ENCODE measurements at places on chromosomes 6 and 20.

DNA sequence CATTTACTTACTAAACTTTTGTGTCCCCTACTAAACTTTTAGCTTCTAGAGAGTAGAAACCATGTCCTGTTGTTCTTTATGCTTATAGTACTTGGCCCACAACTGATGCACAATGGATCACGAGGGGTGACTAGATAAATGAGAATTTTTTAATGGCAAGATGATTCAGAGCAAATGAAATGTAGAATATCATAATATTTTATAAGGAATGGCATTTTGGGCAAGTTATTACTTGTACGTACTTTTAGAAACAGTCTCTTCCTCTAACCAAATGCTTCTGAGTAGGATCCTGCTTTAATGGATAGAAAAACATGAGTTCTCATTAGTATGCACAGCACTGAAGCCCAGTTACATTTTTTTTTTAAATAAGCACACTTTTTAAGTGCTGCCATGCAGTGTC, 336.3 kb downstream of the NRN1 start:
- no peak for DNase-seq

GRCh38 chr6:43645613-43645964, 753 bp downstream of the RSPH9 start:
- no peak for DNase-seq

GRCh38 chr6:170019818-170020583, 268.6 kb downstream of the ERMARD start:
- no peak for DNase-seq

GRCh38 chr20:46549188-46549972, 1.1 kb downstream of the OCSTAMP start:
- DNase-seq, result no peak

- DNase-seq, result no peak
Observed at GRCh38 chr20:41533537-41534136, 84.5 kb downstream of the CHD6 start.

- DNase-seq, result no peak
Observed at GRCh38 chr6:152554851-152555250, 82.3 kb downstream of the SYNE1 start.

DNA sequence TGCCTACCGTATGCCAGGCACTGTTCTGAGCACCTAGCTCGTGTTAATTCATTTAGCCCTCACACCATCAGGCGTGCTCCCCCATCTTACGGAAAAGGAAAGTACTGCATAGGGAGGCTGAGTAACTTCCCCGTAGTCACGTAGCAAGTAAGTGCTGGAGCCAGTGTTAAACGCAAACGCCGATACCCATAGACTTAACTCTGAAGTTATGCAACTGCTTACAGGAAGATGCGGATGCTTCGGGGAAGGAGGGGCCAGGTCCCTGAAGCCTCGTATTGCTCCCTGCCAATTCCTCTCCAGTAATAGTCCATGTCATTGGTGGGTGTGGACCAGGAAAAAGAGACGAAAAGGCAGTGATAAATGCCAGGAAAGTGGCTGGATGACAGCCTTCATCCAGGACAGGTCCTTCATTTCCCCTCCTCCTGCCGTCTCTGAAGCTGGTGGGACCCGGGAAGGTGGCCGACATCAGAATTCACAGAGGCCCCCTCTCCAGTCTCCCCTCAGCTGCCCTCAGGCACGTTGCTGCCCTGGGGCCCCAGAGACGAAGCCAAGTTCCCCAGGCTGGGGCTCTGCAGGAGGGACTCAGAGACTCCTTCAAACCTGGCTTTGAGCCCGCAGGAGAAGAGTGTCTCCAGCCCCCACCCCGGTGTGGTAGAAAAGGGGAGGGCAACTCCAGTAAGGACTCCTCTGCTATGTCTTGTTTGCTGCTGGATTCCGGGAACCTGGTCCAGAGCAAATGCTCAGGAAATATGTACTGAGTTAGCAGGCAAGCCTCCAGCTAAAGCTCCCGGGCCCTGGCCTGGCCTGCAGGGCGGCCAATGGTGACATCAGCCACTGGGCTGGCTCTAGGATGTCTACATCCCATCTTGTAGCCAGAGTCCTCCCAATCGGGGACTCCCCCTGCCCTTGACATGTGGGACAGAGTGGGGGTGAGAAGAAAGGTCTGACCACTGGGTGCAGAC, 37.8 kb downstream of the RAB44 start:
- DNase-seq, result no peak

GRCh38 chr6:17178754-17179529, 77.1 kb downstream of the STMND1 start:
- DNase-seq, result no peak

DNA sequence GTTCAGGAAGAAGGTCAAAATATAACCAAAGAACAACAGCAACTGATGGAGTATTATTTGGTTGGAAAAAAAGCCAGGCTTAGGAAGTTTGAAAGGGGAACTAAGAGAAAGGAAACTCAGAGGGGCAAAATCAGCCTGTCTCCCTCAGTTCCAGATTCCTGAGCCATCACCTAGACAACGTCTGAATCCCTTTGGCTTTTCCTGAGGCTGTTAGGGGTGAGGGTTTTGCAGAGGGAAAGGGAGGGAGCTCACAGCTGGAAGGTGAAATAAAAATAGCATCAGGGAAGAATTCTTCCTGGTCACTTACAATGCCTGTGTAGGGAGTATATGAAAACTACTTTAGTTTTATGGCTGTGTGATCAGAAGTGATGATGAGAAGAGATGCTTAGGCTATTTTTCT, 100.5 kb downstream of the SOBP start:
- DNase-seq, result no peak

DNA sequence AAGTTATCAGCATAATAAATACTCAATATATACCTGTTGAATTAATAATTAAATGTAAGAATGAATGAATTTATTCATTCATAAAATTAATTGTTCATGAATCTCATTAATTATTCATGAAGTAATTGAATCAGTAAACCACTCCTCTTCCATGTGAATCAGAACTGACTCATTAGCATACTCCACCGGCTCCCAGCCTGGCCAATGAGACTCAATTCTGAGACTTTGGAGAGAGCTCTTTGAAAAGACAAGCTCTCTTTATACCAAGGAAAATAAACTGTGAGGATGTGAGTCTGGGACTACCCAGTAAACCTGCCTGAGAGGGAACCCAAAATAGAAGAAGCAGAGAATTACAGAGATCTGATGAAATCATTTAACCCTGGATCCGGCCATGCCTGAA, 8.4 kb upstream of the SLC2A10 start:
- no peak for DNase-seq

- DNase-seq, result no peak
Observed at GRCh38 chr6:11230158-11231107, 2.0 kb downstream of the NEDD9 start.

DNA sequence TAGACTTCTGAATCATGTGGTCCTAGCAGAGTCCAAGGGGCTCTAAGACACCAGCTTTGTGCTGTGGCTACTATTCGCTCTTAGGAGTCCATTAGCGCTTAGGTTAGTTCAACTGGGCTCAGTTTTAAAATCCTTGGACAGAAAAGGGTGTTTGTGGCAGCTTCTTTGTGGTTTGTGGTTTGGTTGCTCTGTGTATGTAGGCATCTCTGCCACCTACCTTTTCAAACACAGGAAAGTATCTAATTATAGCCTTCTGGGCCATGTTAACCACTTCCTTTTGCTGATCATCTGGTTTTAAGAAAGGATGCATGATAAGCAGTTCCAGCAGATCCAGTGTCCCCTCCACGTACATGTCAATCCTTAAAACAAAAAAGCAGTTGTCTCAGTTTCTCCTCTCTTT, 10.8 kb downstream of the GSTA4 start:
- no peak for DNase-seq

DNA sequence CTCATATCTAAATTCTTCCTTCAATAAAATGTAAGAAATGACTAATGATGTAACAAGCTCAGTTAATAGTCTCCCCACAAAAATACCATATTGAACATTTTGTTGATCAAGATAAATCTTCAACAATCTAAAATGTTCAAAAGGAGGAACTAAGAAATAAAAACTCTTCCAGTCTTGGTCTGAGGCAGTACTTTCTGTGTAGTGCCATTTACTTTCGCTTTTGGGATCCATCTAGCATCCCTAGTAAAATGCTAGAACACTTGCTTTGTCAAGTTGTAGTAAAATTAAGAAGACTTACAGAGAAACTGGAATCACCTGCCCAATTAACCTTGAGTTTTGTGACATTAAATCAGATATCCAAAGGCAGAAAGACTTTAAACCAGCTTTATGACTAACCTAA, 246.4 kb downstream of the KHDRBS2 start:
- no peak for DNase-seq

GRCh38 chr20:2967841-2968240, 75.6 kb upstream of the GNRH2 start:
- no peak for DNase-seq

DNA sequence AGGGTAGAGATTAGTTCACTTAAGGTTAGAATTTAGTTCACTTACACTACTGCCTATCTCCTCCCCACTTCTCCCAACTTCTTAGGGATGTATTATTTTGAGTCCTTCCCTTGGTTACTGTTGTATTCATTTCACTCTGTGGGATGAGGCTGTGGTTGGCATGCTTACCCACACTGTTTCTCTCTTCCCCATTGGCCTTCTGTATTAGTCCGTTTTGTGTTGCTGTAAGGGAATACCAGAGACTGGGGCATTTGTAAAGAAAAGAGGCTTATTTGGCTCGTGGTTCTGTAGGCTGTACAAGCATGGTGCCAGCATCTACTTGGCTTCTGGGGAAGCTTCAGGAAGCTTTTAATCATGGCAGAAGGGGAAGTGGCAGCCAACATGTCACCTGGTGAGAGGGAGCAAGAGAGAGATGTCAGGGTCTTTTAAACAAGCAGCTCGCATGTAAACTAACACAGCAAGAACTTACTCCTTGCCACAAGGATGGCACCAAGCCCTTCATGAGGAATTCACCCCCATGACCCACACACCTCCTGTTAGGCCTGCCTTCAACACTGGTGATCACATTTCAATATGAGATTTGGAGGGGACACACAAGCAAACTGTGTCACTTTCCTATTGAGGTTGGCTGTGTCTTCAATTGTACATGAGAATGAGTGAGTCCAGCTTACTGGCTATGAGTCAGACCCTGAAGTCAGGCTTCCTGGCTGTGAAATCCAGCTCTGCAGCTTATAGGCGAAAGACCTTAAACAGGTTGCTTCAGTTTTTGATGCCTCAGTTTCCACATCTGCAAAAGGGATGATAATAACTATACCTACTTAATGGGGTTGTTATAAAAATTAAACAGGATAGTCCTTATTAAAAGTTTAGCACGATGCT, 53.3 kb downstream of the SYNDIG1 start:
- DNase-seq, result no peak

DNA sequence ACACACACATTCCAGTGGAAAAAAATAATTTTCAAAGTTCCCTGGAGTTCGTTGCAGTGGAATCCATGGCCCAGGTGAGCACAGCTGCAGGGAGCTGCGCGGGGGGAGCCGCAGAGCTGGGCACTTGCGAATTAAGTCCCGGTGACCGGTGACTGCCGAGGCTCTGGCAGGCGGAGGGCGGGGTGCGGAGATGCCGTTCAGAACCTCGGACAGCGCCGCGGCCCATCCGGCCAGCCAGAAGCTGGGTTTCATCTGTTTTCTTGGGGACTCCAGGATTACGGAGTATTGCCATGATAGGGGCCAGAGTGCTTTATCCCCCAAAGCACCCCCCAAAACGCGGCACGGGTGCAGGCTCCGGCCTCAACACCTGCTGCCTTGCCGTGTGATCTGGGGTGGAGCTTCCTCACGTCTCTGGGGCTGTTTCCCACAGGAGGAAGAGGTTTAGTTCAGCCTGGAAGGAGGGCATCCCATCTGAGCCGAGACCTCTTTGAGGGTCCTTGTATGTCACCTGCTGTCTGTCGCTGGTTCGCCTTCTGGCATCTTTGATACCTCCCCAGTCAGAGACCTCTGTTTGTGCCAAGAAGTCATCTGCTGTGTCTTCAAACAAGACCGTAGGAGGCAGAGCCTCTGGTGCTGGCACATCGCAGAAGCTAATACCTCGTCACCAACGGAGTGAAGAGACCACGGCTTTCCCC, 99.4 kb downstream of the YTHDF1 start:
- DNase-seq, result no peak

DNA sequence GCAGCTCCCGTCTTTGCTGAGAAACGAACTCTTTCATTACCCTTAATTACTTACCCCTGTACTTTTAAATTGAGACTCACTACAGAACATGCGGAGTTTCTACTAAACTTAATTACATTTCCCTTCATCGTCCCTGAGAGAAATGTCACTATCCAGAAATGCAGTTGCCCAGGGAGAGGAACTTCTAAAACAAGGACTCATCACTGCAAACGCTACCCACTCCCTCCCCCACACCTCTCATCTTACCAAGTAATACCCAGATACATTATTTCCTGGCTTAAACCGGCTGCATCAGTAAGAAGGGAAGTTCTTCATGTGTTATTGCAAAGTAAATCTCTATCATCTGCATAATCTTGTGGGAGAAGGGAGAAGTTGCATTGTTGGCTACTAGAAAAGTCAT, 138.3 kb downstream of the IPCEF1 start:
- no peak for DNase-seq

GRCh38 chr6:126447367-126447766, 107.5 kb downstream of the CENPW start:
- DNase-seq, result no peak

- no peak for DNase-seq
Observed at GRCh38 chr20:48459722-48460395, 367.9 kb downstream of the PREX1 start.

GRCh38 chr6:85620308-85620707, 22.4 kb downstream of the SYNCRIP start:
- DNase-seq, result no peak

DNA sequence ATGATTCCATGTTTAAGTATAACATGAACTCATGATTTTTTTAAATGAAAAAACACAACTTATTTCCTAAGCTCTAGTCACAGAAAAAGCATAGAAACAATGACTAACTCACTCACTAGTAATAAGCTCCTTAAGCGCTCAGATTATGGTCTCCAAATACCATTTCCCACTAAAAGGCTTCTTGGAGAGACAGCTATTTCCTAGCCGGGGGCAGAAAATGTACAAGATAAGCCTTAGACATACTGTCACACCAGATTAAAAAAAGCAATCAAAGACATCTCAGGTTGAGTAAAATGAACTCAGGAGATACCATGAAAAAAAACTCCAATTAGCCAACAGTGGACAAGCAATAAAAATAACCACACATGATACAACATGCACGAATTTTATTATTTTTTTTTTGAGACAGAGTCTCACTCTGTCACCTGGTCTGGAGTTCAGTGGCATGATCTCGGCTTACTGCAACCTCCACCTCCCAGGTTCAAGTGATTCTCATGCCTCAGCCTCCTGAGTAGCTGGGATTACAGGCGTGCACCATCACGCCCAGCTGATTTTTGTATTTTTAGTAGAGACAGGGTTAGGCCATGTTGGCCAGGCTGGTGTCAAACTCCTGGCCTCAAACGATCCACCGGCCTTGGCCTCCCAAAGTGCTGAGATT, 14.9 kb downstream of the SRPK1 start:
- DNase-seq, result no peak

All from activated CD8-positive, alpha-beta memory T cell treated with anti-CD3 and anti-CD28 coated beads for 1 hour (primary cell).